ENCODE measurements at places on chromosomes 1 and 21. TPM values are rescaled to one million over a fixed set of nuclear protein-coding genes. Genes with fewer than 3 reads are reported as not detected.

PRKAA2 gene
- 3.4 TPM for total RNA-seq

DNA sequence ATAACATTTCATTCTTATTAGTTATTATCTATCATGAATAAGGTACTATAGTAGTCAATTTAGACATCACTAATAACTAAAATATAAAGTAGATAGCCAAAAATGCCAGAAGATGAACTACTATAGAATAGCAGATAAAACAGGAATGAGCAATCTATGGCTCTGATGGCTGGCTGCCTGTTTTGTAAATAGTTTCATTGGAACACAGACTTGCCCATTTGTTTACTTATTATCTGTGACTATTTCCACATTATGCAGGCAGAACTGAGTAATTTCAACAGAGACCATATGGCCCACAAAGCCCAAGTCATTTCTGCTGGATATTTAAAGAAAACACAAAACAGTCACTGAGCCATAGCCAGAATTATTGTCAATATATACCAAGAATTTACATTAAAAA is 222.1 kb downstream of the COL24A1 start:
- H3K4me1 ChIP-seq: no peaks in the 10 kb centered on the region
- no peak overlapping the region for H3K4me3 ChIP-seq
- peaks cover 8% of the 10 kb centered on the region for H3K27me3 ChIP-seq
- no peak overlapping the region for H3K27ac ChIP-seq
- DNase-seq: no peak
- H3K36me3 ChIP-seq: no peaks in the 10 kb centered on the region

GRCh38 chr1:230141021-230141648 is 74.1 kb downstream of the GALNT2 start:
- H3K36me3 ChIP-seq: peaks cover 6% of the 10 kb centered on the region
- H3K4me3 ChIP-seq: no peak overlapping the region
- 0 out of 2 replicates have a peak, but pooled peaks cover 5% of the 10 kb centered on the region for H3K4me1 ChIP-seq
- no peak for DNase-seq

CRP gene
- total RNA-seq: not detected

DNA sequence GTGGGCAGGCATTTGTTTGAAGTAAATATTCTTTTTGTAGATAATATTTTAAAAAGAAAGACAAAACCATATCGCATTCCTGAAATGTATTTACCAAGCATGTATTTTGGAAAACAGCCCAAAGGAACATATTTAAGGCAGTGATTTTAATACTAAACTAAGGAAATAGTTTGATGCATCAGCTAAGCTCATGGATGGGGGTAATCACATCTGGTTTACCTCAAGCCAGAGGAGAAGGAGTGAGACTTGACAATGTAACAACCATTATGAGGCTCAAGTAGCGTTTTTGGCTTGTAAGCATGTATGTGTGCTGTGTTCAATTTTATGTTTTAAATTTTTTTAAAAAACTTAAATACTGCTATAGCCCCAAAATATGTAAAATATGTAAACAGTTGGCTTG is 390.5 kb downstream of the DISC1 start:
- DNase-seq: peak; percentile 10
- H3K27ac ChIP-seq: no peak overlapping the region
- H3K27me3 ChIP-seq: no peaks in the 10 kb centered on the region
- H3K4me3 ChIP-seq: no peak overlapping the region

CFAP107 gene
- total RNA-seq: not detected

DNA sequence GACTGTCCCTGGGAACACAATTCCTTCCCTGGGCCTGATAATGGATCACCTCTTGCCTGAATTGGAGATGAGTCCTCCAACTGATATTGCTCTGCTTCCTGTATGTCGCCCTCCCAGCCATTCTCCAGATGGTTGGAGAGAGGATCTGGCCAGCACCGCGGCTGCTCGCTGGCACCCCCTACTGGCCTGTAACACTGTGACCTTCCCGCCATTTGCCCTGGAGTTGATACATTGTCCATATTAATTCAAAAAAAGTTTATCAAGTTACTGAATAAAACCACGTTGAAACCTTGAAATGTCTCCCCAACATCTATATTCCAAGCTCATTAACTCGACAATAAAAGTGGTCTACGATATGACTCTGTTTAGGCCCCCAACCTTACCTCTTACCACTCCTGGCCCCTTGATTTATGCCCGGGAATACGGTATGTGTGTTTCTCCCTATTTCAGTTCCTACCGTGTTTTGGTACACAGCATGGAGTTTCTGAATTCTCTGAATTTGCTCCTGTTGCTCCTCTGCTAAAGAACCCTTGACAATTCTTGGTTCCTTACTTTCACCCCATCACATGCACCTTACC is 241.8 kb upstream of the KIAA0040 start:
- no peak overlapping the region for H3K4me3 ChIP-seq
- no peak for DNase-seq
- peaks cover 5% of the 10 kb centered on the region for H3K27me3 ChIP-seq
- H3K4me1 ChIP-seq: no peaks in the 10 kb centered on the region
- H3K27ac ChIP-seq: no peak overlapping the region
- no peaks in the 10 kb centered on the region for H3K36me3 ChIP-seq

DNA sequence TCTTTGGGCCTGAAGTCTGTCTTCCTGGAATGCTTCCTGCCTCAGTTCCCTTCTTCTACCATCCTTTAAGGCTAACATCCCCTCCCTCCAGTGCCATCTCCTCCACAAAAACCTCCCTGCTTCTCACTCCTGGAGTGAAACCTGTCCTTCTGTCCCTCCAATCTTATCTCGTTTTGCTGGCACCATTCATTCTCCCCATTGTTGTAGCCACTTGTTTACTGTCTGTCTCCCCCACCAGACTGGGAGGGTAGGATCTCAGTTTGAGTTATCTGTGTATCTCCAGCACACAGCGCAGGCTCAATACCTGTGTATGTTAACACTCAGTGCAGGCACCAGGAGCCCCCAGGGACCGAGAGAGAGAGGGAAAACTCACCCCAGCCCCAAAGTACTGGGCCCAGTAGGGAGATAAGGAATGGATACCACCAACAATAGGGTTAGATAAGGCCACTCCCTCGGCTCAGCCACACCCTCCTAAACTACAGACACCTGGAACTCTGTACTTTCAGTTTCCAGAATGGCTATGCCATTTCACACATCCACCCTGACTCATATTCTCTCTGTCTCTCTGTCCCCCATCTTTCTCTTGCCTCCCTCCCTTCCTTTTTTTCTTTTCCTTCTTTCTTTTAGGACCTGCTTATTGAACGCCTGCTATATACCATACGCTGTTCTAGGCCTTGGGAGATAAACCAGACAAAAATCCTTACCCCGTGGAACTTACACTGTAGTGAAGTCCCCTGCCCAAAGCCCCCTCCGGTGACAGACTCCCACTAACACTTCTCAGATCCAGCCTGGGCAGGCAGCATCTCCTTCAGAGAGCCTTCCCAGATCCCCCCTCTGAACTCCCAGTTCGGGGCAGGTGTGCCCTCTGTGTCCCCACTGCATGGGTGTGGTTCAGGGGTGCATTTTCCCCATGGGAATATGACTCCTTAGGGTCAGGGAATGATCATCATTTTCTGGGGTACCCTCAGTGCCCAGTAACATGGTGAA is 3.3 kb upstream of the SSBP3 start:
- peak overlapping the region; percentile 89 for H3K27ac ChIP-seq
- H3K36me3 ChIP-seq: no peaks in the 10 kb centered on the region
- H3K27me3 ChIP-seq: no peaks in the 10 kb centered on the region
- H3K4me1 ChIP-seq: peaks cover 27% of the 10 kb centered on the region

GRCh38 chr1:7667625-7668218 is 103.4 kb upstream of the VAMP3 start:
- H3K27ac ChIP-seq: no peak overlapping the region
- H3K4me3 ChIP-seq: no peak overlapping the region
- H3K4me1 ChIP-seq: no peaks in the 10 kb centered on the region

- H3K4me1 ChIP-seq: no peaks in the 10 kb centered on the region
- no peak overlapping the region for H3K4me3 ChIP-seq
- peaks cover 66% of the 10 kb centered on the region for H3K36me3 ChIP-seq
- no peak for DNase-seq
- H3K27me3 ChIP-seq: no peaks in the 10 kb centered on the region
These were observed 64.1 kb upstream of the BMP8A start for GRCh38 chr1:39427374-39427773.

- no peak overlapping the region for H3K27ac ChIP-seq
- H3K36me3 ChIP-seq: peaks cover 3% of the 10 kb centered on the region
- no peak for DNase-seq
- H3K4me3 ChIP-seq: no peak overlapping the region
- H3K27me3 ChIP-seq: no peaks in the 10 kb centered on the region
- H3K4me1 ChIP-seq: no peaks in the 10 kb centered on the region
These were observed 49.8 kb downstream of the LYPLAL1 start for GRCh38 chr1:219223496-219223895.

- peak; percentile 67 for DNase-seq
- no peaks in the 10 kb centered on the region for H3K27me3 ChIP-seq
- no peak overlapping the region for H3K27ac ChIP-seq
- no peak overlapping the region for H3K4me3 ChIP-seq
- no peaks in the 10 kb centered on the region for H3K36me3 ChIP-seq
- no peaks in the 10 kb centered on the region for H3K4me1 ChIP-seq
These were observed 88.0 kb upstream of the AK4 start for GRCh38 chr1:65059930-65060538.

GRCh38 chr1:245693116-245693793 is 538.5 kb downstream of the KIF26B start:
- no peak for DNase-seq
- H3K4me1 ChIP-seq: no peaks in the 10 kb centered on the region
- no peak overlapping the region for H3K4me3 ChIP-seq
- H3K27me3 ChIP-seq: peaks cover 20% of the 10 kb centered on the region
- H3K27ac ChIP-seq: no peak overlapping the region

- H3K27ac ChIP-seq: no peak overlapping the region
- H3K27me3 ChIP-seq: no peaks in the 10 kb centered on the region
- H3K4me1 ChIP-seq: no peaks in the 10 kb centered on the region
- no peak for DNase-seq
These were observed 183.6 kb upstream of the L1TD1 start for GRCh38 chr1:62011006-62011405.

DNA sequence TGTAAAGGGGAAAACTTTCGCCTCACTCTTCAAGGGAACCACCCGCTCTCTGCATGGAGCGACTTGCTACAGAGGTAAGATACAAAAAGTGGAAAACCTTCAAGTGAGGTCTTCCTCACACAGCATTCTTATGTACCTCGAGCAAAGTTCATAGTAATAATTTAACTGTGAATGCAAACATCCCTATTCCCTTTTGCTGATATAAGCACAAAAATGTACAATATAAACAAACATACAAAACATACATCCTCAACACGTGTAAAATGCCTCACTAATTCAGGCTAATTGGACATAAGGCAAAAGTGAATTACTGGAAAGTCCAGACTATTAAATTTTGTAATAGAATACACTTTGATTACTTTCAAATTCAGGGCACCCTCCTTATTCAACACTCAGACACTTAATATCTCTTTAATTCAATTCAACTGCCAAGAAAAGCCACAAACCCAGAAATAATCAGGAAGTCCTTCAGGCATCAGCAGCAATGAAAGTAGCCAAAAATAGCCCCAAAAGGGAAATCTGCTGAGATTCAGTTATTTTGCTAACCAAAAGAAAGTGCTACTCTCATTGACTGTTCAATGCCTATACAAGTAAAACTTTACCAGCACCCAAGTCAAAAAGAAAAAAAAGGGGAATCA is 15.2 kb upstream of the LMX1A start:
- no peaks in the 10 kb centered on the region for H3K36me3 ChIP-seq
- peaks cover 18% of the 10 kb centered on the region for H3K4me1 ChIP-seq
- H3K27ac ChIP-seq: no peak overlapping the region
- DNase-seq: no peak
- H3K27me3 ChIP-seq: no peaks in the 10 kb centered on the region
- no peak overlapping the region for H3K4me3 ChIP-seq

DNA sequence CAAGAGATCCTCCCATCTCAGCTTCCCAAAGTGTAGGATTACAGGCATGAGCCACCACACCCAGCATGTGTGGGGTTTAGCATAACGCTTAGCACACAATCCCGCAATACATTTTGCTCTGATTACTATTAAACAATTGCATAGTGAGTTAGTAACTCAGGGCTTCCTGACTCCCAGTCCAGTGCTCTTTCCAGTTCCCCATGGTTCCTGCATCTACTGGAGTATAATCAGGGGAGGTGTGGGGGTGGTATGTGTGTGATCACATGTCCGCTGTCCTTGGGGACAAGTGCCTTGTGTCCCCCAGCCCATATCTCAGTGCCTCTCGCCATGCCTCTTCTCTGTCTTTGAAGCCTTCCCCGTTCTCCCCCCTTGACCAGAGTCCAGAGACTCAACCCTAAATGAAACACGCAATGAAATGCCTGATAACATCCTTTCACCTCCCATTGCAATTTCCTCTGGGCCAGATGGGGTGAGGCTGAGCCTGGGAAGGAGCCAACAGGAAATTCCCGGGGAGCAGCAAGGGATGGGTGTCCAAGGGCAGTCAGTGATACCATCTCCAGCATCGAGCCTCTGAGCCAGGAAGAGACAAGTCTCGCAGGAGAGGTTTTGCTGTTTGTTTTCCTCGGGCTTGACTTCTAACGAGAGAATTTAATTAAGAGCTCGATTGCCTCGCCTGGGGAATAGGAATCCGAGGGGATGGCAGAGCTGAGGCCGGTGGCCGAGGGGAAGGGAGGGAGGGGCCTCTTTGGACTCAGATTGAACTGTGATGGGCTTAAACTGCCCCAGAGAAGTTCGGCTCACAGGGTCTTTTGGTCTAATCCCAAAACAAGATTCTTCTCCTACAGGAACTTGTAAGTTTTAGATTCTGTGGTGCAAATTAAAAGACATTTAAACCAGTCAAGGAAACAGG is 7.7 kb upstream of the HTR1D start:
- H3K27ac ChIP-seq: no peak overlapping the region
- no peak for DNase-seq
- no peak overlapping the region for H3K4me3 ChIP-seq
- no peaks in the 10 kb centered on the region for H3K4me1 ChIP-seq
- H3K27me3 ChIP-seq: no peaks in the 10 kb centered on the region

FAM72A gene
- 18.6 TPM for total RNA-seq

DNA sequence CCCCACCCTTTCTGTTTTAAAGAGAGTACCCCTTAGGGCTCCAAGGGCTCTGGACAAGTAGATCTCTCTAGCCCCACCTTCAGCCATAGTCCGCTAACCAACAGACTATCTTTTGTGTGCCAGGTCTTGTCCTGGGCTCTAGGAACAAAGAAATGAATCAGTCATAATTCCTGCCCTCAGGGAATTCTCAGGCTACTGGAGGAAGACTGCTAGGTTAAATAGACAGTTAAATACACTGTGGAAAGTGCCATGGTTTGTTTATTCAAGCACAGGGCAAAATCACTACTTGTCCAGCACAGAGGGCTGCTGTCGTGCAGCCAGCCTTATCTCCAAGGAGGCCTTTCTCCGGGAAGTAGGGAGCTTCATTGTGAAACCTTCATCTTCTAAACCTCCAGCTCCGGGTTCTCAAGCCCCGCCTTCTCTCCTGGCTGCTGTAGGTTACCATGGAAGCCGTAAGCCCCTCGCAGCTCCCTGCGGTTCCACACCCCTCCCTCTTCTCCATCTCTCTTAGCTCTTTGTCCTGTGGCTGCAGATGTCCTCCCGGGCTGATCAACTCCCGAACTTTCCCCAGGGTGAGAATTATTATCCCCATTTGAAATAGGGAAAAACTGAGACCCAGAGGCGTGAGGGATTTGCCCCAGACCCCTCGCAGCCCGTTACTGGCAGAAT is 29.8 kb downstream of the SHISAL2A start:
- H3K27ac ChIP-seq: peak overlapping the region; percentile 68
- DNase-seq: peak; percentile 98
- H3K4me1 ChIP-seq: peaks cover 32% of the 10 kb centered on the region
- no peak overlapping the region for H3K4me3 ChIP-seq

- DNase-seq: no peak
- peaks cover 27% of the 10 kb centered on the region for H3K4me1 ChIP-seq
- H3K27me3 ChIP-seq: no peaks in the 10 kb centered on the region
- no peak overlapping the region for H3K27ac ChIP-seq
These were observed 53.8 kb downstream of the IVNS1ABP start for GRCh38 chr1:185263292-185263691.
